ENCODE measurements at places on chromosomes 11 and 22. TPM values are rescaled to one million over a fixed set of nuclear protein-coding genes. Genes with fewer than 3 reads are reported as not detected.

Gene ART1
- total RNA-seq, result not detected

DNA sequence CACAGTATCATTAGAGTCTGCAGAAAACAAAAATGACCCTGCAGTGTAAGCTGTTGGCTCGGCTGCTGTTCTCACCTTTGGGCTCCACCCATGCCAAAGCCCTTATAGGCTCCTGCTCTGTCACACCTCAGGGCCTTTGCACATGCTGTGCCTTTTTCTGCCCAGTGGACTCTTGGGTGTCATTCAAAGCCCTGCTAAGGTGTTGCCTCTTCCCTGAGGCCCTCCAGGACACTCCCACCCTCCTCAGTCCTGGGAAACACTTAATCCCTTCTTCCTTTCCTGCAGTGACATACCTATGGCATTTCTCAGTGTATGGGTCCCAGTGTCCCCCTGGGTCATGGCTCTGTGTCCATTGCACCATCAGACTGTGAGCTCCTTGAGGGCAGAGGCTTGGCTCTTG lies 29.1 kb upstream of the CACNG2 start:
- no peak overlapping the region for H3K4me3 ChIP-seq
- no peaks in the 10 kb centered on the region for H3K4me1 ChIP-seq
- no peak overlapping the region for H3K27ac ChIP-seq
- no peak for DNase-seq
- H3K27me3 ChIP-seq, result no peaks in the 10 kb centered on the region

DNA sequence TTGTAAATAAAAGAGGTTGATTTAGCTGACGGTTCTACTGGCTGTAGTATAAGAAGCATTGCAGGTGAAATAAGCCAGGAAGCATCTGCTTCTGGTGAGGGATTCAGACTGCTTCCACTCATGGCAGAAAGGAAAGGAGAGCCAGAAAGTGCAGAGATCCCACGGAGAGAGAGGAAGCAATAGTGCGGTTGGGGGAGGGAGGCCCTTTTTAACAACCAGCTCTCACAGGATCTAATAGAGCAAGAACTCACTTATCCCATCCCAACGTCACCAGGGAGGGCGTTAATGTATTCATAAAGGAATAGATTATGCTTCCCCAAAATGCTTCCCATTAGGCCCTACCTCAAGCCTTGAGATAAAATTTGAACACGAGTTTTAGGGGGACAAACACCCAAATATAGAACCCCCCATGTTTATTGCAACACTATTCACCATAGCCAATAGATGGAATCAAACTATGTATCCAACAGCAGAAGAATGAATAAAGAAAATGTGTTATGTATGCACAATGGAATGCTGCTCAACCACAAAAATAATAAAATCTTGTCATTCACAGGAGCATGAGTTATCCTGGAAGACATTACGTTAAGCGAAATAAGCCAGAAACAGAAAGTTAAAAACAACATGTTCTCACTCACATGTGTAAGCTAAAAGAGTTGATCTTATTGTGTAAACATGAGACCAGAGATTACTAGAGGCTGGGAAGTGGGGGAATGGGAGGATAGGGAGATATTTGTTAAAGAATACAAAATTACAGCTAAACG lies 908.3 kb upstream of the ANO3 start:
- DNase-seq, result no peak
- H3K4me3 ChIP-seq, result no peak overlapping the region
- no peaks in the 10 kb centered on the region for H3K27me3 ChIP-seq

DNA sequence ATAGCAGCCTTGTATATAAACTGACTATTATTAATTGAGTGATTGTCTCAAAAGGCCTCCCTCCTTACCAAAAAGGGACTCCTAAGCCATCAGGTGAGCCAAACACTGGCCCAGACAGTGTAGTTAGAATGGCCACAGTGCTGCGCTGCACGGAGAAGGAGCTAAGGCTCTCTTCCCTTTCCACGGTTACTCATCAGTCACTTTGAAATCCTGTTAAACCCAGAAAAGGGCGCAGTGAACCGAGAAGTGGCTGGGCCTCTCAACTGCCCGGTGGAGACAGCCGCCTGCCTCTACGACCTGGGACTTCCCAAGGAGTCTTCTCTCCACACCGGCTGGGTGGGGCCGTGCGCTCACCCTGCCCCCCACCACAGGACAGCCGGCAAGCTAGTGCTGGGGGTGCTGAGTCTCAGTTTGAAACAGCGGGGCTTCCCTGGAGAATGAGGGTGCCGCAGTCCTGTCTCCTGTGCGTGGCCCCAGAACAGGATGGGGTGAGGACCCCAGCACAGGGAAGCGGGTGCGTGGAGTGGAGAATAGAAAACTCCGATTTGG lies 1.3 kb downstream of the MYH9 start:
- peaks cover 44% of the 10 kb centered on the region for H3K4me1 ChIP-seq
- no peaks in the 10 kb centered on the region for H3K27me3 ChIP-seq
- H3K27ac ChIP-seq, result peak overlapping the region; percentile 99
- peak overlapping the region; percentile 77 for H3K4me3 ChIP-seq

- no peak overlapping the region for H3K27ac ChIP-seq
- no peak for DNase-seq
- H3K36me3 ChIP-seq, result no peaks in the 10 kb centered on the region
- H3K4me1 ChIP-seq, result no peaks in the 10 kb centered on the region
These were observed 41.6 kb downstream of the ACER3 start for GRCh38 chr11:76902121-76903014.

DNA sequence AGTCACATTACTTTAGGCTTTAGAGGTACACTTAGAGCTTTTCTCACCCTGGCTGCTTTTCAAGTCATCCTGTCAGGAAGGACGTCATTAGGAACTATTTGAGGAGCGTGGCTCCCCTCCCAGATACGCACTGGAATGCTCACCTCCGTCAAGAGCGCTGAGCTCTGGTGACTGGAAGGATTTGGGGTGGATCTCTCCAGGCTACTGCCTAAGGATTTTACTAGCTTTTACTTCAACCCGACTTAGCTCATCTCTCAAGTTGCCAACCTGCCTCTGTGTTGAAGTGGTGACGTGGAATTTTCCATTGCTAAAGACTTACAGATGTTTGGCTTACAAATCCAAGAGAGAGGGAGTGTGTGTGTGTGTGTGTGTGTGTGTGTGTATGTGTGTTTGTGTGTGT lies 355.3 kb upstream of the CCDC90B start:
- H3K27ac ChIP-seq, result no peak overlapping the region
- no peaks in the 10 kb centered on the region for H3K27me3 ChIP-seq
- peaks cover 5% of the 10 kb centered on the region for H3K4me1 ChIP-seq

Measured in esophagus muscularis mucosa (tissue), 4 donors.